IMR-90 (cell line): ENCODE measurements at places on chromosomes 16 and 17.

DNA sequence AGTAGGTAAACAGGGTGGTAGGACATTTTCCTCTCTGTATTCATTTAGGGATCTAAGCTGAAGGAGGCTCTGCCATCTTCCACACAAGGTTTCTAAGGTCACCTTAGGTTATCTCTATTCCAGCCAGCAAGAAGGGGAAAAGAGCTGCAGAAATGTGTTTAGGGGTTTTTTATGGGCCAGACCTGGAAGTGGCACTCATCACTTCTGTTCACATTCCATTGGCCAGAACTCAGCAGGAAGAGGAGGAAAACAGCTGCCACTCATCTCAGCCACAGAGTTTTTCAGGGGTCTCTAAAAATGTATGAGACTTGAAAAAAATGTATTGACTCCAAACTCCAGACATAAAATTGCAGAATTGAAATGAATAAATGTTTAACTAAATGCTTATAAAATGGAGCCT, 65.8 kb downstream of the FTO start:
- DNase-seq = no peak

GRCh38 chr16:68062910-68063393, 22.2 kb upstream of the NFATC3 start:
- DNase-seq = no peak

DNA sequence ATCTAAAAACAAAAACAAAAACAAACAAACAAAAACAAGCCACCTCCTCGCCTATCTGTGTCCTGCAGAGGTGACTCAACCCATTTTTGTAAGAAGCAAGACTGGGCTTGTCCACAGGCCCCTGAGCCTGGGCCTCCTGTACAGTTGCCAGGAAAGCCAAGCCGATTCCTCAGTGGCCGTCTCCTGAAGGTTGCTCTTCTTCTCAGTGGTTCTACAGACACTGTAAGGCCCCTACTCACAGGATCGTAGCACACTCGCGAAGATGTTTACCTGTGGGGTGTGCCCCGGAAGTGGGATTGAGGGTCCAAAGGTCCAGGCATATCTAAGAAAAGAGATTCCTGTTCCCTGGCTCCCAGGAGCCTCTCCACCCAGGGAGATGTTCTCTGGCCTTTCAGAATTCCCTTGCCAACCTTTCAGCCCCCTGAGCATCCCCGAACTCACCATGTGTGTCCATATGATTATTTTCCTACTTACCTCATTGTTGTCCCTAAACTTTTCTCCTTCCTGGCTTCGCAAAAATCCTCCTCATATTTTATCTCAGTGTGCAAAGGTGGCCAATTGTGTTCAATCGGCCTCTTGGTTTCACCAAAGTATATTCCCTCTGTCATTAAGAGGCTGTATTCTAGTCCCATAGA, 7.5 kb upstream of the CES3 start:
- no peak for DNase-seq

DNA sequence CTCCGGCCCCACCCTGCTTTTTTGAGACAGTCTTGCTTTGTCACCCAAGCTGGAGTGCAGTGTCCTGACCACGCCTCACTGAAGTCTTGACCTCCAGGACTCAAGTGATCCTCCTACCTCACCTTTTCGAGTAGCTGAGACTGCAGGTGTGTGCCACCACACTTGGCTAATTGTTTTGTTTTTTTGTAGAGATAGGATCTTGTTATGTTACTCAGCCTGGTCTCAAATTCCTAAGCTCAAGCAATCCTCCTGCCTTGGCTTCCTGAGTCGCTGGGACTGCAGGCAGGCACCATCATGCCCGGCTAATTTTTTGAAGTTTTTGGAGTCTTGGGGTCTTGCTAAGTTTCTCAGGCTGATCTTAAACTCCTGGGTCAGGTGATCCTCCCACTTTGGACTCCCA, 206.7 kb downstream of the SHISA9 start:
- DNase-seq = no peak

- DNase-seq = peak; percentile 97
Measured at GRCh38 chr16:24748242-24748641, 18.8 kb downstream of the TNRC6A start.
